ENCODE measurements at places on chromosomes 6 and 20. TPM values are rescaled to one million over a fixed set of nuclear protein-coding genes. Genes with fewer than 3 reads are reported as not detected.

Gene MTHFD1L
- 49.6 TPM for total RNA-seq

Gene KHDC1L
- not detected for total RNA-seq

Gene SCRT2
- total RNA-seq, result not detected

Gene CGA
- not detected for total RNA-seq

Gene EMILIN3
- not detected for total RNA-seq

Gene TUBB2B
- 18.3 TPM for total RNA-seq

Gene JAG1
- total RNA-seq, result 9.5 TPM

Gene LAMA2
- 14.1 TPM for total RNA-seq

Gene LBP
- total RNA-seq, result not detected

Gene PLN
- total RNA-seq, result 0.83 TPM

All from smooth muscle cell of the umbilical artery (primary cell).